ENCODE measurements at places on chromosomes 4 and X.

- DNase-seq, result no peak
These were observed 136.1 kb downstream of the MAD2L1 start for GRCh38 chr4:119930546-119930945.

DNA sequence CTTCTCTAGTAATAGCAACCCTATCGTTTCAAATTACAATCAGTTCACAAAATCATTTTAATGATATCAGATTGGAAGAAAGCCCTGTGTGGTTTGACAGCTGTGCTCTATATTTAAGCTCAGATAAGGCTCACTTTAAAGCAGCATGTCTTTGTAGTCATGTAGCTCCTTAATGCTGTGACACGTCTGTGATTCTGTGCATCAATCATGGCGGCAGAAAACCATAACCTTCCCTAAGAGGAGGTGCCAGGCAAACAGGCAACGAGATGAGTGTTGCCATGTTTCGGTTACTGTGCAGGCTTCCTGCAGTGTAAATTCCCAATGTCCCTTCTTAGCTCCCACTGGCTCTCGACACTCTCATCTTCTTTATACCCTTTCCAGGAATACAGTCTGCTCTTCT, 212.7 kb downstream of the GRID2 start:
- DNase-seq, result no peak

- no peak for DNase-seq
These were observed 226.1 kb downstream of the SPCS3 start for GRCh38 chr4:176545872-176546271.

- DNase-seq, result no peak
These were observed 44.3 kb downstream of the ARSJ start for GRCh38 chr4:113935190-113935589.

- no peak for DNase-seq
These were observed 14.9 kb upstream of the CDKN2AIP start for GRCh38 chr4:183429489-183429888.

GRCh38 chrX:10811111-10811510, 190.7 kb upstream of the MID1 start:
- DNase-seq, result no peak

- DNase-seq, result no peak
These were observed 233.0 kb upstream of the MAD2L1 start for GRCh38 chr4:120299631-120300030.

DNA sequence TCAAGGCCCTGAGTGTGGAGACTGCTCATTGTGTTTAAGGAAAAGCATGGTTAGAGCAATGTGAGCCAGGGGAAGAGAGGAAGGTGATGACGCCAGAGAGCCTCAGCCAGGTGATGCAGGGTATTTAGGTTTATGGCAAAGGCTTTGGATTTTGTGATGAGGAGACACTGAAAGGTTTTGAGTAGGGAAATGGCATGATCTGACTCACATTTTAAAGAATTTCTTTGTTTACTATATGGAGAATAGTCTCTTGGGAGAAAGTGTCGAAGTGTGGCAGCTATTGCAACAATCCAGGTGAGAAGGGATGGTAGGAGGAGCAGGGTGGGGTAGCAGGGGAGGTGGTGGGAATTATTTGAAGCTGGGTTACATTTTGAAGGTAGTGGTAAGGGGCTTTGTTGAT, 293.4 kb upstream of the IGFBP7 start:
- DNase-seq, result no peak

DNA sequence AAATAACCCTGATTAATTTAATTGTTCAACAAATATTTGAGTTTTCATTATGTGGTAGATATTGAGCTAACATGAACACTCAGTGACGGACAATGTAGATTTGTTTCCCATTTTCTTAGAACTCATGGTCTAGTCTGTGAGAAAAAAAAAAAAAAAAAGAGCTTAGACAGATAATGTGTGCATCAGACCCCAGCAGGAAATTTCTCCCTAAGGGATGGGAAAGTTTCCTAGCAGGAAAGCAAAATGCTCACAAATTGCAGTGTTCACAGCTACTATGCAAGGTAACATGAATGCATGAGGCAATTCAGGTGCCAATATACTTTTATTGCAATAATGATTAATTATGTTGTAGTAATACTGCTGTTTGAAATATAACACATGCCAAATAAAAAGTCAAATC, 843.2 kb upstream of the SLIT2 start:
- DNase-seq, result no peak

GRCh38 chrX:8879750-8880149, 78.6 kb upstream of the FAM9A start:
- DNase-seq, result no peak

DNA sequence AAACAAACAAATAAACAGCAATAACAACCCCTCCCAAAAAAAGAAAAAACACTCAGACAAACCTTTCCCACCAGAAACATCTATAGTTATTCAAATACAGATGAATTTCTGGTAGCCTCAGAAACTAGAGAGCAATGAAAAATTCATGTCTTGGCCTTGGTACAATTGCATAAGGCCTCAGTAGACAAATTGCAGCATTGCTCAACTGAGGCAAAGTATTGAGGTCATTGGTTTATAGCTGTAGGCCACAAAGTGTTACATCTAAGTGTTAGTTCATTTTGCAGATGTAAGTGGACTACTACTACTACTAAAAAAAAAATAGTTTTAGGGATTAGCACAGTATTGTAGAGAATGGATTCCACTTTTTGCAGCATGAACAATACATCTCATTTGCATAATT, 2268.3 kb downstream of the ARAP2 start:
- no peak for DNase-seq

All from stimulated activated CD8-positive, alpha-beta memory T cell treated with anti-CD3 and anti-CD28 coated beads, Interleukin-7, amount 100 ng/mL, for 1 hour (primary cell).